ENCODE measurements at places on chromosomes 5 and 9. TPM values are rescaled to one million over a fixed set of nuclear protein-coding genes. Genes with fewer than 3 reads are reported as not detected.

GRCh38 chr5:149466457-149466972, 84.7 kb downstream of the CSNK1A1 start:
- no peak for DNase-seq

- no peak for DNase-seq
These were observed 18.3 kb upstream of the FCHO2 start for GRCh38 chr5:72937517-72938061.

DNA sequence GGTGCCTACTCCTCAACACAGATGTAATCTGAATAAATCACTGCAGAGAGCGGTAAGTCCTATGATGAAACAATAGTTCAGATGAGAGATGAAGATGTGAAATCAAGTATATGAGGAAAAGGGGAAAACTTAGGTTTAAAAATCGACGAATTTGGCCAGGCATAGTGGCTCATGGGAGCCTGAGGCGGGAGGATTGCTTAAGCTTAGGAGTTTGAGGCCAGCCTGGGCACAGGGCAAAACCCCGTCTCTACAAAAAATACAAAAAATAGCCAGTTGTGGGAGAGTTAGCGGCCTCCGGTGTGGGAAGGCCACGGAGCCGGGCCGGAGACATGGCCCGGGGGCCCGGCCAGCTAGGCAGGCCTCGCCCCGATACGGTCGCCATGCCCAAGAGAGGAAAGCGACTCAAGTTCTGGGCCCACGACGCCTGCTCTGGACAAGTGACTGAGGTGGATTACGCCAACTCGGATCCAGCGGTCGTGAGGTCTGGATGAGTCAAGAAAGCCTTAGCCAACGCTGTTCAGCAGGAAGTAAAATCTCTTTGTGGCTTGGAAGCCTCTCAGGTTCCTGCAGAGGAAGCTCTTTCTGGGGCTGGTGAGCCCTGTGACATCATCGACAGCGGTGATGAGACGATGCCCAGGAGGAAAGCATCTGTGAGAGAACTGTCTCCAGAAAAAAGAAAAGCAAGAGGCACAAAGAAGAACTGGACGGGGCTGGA, 62.8 kb upstream of the SUB1 start:
- no peak for DNase-seq

GRCh38 chr5:93585041-93585766, 2.2 kb downstream of the NR2F1 start:
- no peak for DNase-seq

- no peak for DNase-seq
These were observed 62.7 kb downstream of the SEMA4D start for GRCh38 chr9:89435071-89435823.

GRCh38 chr5:10854506-10855277, 93.7 kb upstream of the DAP start:
- DNase-seq, result no peak

- DNase-seq, result no peak
These were observed 209.6 kb upstream of the PDE4D start for GRCh38 chr5:60102961-60103693.

DNA sequence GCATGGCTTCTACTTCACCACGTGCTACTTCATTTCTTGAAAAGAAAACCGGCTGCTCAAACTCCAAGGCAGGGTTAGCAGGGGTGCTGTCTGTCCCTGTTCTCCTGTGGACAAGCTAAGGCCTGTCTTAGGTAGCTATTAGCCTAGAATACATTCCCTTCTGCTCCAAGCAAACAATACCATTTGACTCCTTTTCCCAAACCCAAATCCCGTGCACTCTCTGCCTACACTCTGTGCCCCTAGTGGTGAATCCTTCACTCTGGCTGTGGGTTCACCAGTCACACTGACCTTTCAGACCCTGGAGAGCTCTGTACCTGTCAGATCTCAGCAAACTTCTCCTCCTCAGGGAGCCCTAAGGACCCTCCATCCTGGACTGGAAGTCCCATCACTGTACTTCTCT, 211.6 kb downstream of the SLIT3 start:
- no peak for DNase-seq

- DNase-seq, result no peak
These were observed 140.1 kb upstream of the NR3C1 start for GRCh38 chr5:143543358-143544255.

DNA sequence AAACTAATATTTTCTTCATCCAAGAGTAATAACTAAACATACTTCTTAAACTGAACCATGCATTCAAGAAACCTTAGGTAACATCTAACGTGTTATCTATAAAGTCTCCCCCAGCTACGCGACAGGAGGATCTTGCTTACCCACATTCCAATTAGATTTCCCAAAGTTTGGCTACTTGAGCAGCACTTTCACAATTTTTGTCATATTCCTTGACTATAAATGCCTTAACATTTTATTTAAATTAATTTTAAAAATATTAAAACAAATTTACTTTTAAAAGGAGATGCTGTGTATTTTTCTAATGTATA, 25.3 kb upstream of the IFNE start:
- DNase-seq, result no peak

C9orf43 gene
- total RNA-seq, result 0.84 TPM

CAMK4 gene
- total RNA-seq, result 68.7 TPM

SVEP1 gene
- not detected for total RNA-seq

PCDHB15 gene
- total RNA-seq, result not detected

SELENOP gene
- total RNA-seq, result 1.2 TPM

TRAF1 gene
- 316 TPM for total RNA-seq

MYMK gene
- total RNA-seq, result not detected

TMEM252 gene
- total RNA-seq, result not detected
